Spleen (tissue), 13 donors: ENCODE measurements at places on chromosomes 2 and 18. TPM values are rescaled to one million over a fixed set of nuclear protein-coding genes. Genes with fewer than 3 reads are reported as not detected.

The CDK5R2 gene
- polyA plus RNA-seq, result not detected

The KCNJ3 gene
- 0.67 TPM for polyA plus RNA-seq

The PLGLB2 gene
- polyA plus RNA-seq, result 0.37 TPM

The IL36RN gene
- polyA plus RNA-seq, result not detected

The FAM228B gene
- 26.5 TPM for polyA plus RNA-seq

The ALMS1 gene
- 4.6 TPM for polyA plus RNA-seq

The ACVR1C gene
- 0.09 TPM for polyA plus RNA-seq

DNA sequence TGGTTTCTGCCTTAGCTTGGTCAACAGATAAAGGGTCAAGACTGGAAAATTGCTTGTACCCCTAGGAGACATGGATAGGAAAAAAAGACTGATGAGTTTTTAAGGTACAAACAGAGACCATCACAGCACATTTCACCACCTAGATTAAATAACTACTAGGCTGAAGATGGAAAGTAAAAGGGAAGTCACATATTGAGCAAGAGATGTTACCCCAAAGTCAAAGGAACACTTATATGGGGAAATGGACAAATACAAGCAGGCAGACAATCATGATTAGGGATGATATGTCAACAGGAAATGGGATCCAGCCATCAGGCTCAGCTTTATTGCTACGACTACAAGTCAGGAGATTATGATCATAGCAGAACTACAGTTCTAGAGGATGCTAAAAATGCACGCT, 1643.1 kb upstream of the CELF4 start:
- H3K4me3 ChIP-seq, result no peak overlapping the region
- H3K36me3 ChIP-seq, result no peaks in the 10 kb centered on the region

DNA sequence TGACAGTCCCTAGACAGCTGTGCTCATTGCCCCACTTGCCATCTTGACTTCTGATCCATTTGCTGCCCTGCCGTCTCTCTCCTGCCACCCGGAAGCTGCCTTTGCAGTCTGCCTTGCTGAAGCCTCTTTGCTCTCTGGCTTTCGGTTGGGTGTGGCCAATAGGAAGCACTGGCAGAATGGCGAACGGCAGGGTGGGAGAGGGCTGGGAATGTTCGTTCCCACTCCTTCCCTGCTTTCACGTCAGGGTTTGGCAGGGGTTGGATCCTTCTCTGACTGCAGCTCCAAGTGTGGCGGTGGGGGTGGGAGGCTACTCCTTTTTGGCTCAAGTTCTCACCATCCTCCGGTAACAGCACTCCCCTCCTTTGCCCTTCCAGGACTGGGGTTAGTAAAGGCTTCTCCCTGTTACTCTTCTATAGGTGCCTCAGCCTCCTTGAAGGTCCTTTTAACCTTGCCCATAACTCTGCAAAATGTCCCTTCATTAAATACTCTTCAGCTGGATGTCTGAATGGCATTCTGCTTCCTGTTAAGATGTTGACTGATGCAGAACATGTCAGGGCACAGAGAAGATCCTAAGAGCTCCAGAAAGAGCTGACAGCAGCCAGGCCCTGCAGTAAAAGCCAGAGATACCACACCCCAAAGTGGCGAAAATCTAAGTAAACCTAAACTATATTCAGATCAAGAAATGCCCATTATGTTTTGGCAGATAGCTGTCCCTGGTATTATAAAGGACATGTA, 299.7 kb downstream of the CDCA7 start:
- no peaks in the 10 kb centered on the region for H3K36me3 ChIP-seq
- no peaks in the 10 kb centered on the region for H3K4me1 ChIP-seq
- no peak overlapping the region for H3K27ac ChIP-seq
- H3K27me3 ChIP-seq, result no peaks in the 10 kb centered on the region
- no peak for DNase-seq
- no peak overlapping the region for H3K4me3 ChIP-seq

DNA sequence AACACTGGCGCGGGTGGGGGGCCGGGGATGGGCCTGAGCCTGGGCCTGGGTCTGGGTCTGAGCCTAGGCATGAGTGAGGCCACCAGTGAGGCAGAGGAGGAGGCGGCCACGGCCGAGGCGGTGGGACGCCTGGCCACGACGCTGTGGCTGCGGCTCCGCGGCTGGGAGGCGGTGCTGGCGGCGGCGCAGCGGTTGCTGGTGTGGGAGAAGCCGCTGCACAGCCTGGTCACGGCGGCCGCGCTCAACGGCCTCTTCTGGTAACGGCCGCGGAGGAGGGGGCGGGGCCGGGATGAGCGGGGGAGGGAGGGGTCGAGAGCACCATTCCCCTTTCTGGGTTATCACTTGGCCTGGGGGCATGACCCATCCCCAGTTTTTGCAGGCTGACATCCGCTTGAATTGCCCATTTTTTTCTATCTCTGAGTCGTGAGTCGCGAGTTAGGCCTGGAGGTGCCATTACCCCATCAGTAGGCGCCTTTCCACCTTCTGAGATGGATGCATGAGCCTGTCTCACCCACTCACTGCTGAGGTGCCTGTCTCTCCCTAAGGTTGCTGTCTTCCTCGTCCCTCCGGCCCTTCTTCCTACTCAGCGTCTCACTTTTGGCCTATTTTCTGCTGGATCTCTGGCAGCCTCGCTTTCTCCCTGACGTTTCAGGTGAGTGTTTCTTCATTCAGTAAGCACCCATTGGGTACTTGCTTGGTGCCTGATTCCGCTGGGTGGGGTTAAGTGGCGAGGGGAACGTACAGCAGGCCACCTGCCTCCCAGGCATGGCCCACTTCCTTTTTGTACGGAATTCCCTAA, 501 bp downstream of the RETREG2 start:
- H3K4me1 ChIP-seq, result peaks cover 39% of the 10 kb centered on the region
- H3K27ac ChIP-seq, result peak overlapping the region; percentile 100
- peak; percentile 94 for DNase-seq
- H3K36me3 ChIP-seq, result peaks cover 62% of the 10 kb centered on the region

DNA sequence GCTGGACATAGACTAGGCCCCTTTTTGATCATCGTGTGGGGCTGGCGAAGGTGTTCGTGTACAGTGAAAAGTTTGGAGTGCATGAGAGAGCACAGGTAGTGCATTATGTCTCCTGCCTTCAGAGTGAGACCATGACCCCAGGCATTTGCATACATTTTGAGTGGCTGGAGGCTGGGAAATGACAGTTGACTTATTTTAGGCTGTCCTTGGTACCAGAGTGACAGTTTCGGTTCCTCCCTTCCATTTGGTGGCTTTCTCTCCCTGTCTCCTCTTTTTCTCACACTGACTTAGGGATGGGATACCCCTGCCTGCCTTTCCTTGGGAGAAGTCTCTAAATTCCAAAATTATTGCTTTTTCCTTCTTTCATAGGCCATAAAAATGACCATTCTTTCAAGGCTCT, 20.1 kb downstream of the SERPINB12 start:
- no peak overlapping the region for H3K4me3 ChIP-seq
- H3K36me3 ChIP-seq, result no peaks in the 10 kb centered on the region
- no peaks in the 10 kb centered on the region for H3K27me3 ChIP-seq

DNA sequence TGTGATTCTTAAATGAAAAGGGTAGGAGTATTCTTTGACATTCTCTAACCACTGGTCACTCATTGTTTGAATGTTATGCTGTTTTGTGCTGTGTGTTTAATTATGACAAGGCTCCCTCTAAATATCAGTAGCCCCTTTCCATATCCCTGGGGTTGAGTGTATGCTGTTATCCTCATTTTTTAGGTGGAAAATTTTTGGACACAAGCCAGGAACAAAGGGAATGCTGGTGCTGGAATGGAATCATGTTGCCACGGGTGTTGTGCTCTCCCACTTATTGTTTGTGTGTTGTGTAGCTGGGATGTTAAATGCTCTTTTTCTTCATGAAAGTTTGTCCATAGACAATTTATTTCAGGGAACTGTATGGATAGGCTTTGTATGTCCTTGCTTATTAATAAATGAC, 43.3 kb downstream of the ZNF532 start:
- peaks cover 17% of the 10 kb centered on the region for H3K4me1 ChIP-seq
- DNase-seq, result no peak
- no peaks in the 10 kb centered on the region for H3K36me3 ChIP-seq

- H3K27me3 ChIP-seq, result no peaks in the 10 kb centered on the region
- no peak overlapping the region for H3K4me3 ChIP-seq
- H3K36me3 ChIP-seq, result no peaks in the 10 kb centered on the region
- DNase-seq, result no peak
- no peak overlapping the region for H3K27ac ChIP-seq
Observed at GRCh38 chr2:183993052-183993451, 605.3 kb upstream of the ZNF804A start.

- H3K36me3 ChIP-seq, result no peaks in the 10 kb centered on the region
- no peaks in the 10 kb centered on the region for H3K27me3 ChIP-seq
- H3K4me1 ChIP-seq, result no peaks in the 10 kb centered on the region
- no peak overlapping the region for H3K4me3 ChIP-seq
- no peak for DNase-seq
Observed at GRCh38 chr2:145018502-145018901, 498.6 kb upstream of the ZEB2 start.

GRCh38 chr2:1738163-1738562, 6.2 kb downstream of the PXDN start:
- no peak for DNase-seq
- peaks cover 14% of the 10 kb centered on the region for H3K27me3 ChIP-seq
- H3K4me1 ChIP-seq, result peaks cover 12% of the 10 kb centered on the region
- H3K27ac ChIP-seq, result no peak overlapping the region
- H3K4me3 ChIP-seq, result no peak overlapping the region

DNA sequence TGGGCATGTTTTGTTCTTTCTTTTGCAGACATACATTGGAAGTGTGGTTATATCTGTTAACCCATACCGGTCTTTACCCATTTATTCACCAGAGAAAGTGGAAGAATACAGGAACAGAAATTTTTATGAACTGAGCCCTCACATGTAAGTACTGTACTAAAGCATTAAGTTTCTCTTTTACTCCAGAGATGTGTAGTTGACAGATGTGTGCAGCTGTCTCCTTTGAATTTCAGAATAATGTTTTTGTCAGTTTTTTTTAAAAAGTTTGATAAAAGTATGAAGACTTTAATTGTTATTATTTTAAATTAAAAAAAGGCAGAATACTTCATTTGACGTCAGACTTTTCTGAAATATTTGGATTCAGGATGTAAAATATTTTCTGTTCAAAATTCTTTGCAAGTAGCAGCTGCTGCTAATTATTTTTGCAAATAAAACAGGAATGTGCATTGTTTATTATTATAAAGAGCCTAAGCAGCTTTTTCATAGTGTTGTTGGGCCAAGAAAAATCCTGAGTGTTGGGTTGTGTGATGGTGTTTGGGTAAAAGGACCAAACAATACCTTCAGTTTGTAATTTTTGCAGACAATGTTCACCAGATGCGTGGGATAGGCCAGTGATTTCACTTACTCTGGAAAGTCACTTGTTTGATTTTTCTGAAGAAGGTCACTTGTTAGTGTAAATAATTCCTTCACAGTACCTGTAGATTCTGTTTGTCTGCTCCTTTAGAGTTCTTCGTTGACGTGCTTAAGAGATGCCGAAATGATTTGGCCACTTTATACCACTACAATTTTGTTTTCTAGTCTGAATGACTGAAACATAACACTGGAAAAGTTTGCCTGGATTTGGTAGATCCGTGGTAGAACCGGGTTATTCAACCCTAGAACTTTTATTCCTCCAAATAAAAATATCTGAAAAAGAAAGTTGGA, 51.1 kb downstream of the MYO1B start:
- no peak overlapping the region for H3K27ac ChIP-seq
- no peaks in the 10 kb centered on the region for H3K27me3 ChIP-seq
- peaks cover 5% of the 10 kb centered on the region for H3K4me1 ChIP-seq
- H3K4me3 ChIP-seq, result no peak overlapping the region
- DNase-seq, result no peak
- H3K36me3 ChIP-seq, result no peaks in the 10 kb centered on the region

DNA sequence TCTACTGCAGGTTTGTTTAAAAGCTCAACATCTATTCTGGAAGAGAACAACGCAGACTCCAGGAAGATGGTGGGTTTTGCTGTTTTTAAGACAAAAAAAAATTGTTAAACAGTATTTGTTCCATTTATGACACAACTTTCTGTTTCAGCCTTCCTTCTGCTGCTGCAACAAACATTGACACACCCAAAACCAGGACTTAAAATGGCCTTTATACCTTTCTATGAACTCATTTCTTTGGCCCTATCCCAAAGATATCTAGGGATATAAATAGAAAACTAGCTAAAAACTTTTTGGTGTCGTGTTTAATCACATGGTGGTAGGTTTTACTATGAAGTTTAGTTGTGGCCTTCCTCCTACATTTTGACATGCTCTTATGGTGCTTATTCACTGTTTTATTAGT, 964 bp upstream of the GALNT3 start:
- H3K4me1 ChIP-seq, result peaks cover 4% of the 10 kb centered on the region
- peak overlapping the region; percentile 92 for H3K27ac ChIP-seq
- no peak for DNase-seq
- H3K4me3 ChIP-seq, result peak overlapping the region; percentile 74

DNA sequence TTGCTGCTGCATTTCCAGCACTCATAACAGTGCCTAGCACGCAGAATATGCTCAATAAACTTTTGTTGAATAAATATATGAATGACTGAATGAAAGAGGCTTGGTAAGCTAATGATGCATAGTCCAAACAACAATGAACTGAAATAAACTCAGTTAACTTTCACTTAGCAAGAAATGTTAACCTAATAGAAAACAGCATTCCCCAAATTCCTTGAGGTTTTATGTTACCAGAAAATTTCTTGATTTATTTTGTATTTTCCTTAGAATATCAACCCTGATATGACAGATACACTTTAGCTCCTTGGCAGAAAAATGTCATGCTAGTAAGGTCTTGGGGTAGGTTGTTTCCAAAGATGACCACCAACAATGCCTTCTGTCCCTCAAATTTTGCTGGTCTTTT, 217.4 kb downstream of the KCNE4 start:
- H3K4me3 ChIP-seq, result no peak overlapping the region
- no peaks in the 10 kb centered on the region for H3K4me1 ChIP-seq
- no peaks in the 10 kb centered on the region for H3K27me3 ChIP-seq
- H3K27ac ChIP-seq, result no peak overlapping the region
- DNase-seq, result no peak

GRCh38 chr2:134253117-134253704, 661 bp upstream of the MGAT5 start:
- H3K27me3 ChIP-seq, result no peaks in the 10 kb centered on the region
- peak overlapping the region; percentile 36 for H3K4me3 ChIP-seq
- H3K36me3 ChIP-seq, result peaks cover 6% of the 10 kb centered on the region
- H3K27ac ChIP-seq, result peak overlapping the region; percentile 22
- DNase-seq, result no peak

DNA sequence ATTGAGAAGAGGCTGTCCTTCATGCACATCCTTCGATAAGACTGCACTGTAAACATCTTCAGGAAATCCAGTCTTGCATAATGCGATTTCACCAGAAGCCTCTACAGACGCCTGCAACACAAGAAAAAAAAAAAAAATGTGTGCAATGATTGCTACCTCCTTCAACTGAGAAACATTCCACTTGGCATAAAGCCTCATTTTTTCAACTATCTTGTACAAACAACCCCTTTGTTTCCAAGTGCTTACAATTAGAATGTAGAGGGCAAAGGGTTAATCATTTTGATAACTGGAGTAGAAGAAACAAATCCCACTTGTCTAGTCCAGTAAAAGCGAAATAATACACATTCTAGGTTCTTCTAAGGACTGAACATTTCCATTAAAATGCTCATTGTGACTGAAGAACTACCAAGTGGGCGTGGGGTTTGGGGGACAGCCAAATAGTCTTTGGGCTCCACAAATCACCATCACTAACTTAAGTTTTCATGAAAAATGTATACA, 29.2 kb downstream of the CDH2 start:
- no peak overlapping the region for H3K4me3 ChIP-seq
- no peaks in the 10 kb centered on the region for H3K4me1 ChIP-seq
- DNase-seq, result no peak
- H3K36me3 ChIP-seq, result no peaks in the 10 kb centered on the region
